ENCODE measurements at places on chromosomes 4 and X.
A peak's percentile ranks its signal among the peaks of the same experiment; 100 is the strongest.

- no peaks in the 10 kb centered on the region for H3K27me3 ChIP-seq
- no peaks in the 10 kb centered on the region for H3K4me1 ChIP-seq
- no peak overlapping the region for H3K4me3 ChIP-seq
Observed at GRCh38 chrX:84830836-84831235, 172.8 kb upstream of the APOOL start.

GRCh38 chr4:2914256-2915126 is 48.7 kb downstream of the NOP14 start:
- peaks cover 13% of the 10 kb centered on the region for H3K4me1 ChIP-seq
- H3K27me3 ChIP-seq: no peaks in the 10 kb centered on the region
- no peak overlapping the region for H3K4me3 ChIP-seq
- peak overlapping the region; percentile 2 for H3K27ac ChIP-seq

- H3K36me3 ChIP-seq: peaks cover 10% of the 10 kb centered on the region
- no peak for DNase-seq
- peaks cover 3% of the 10 kb centered on the region for H3K4me1 ChIP-seq
- H3K27me3 ChIP-seq: no peaks in the 10 kb centered on the region
Observed at GRCh38 chr4:88757776-88758175, 60.1 kb upstream of the NAP1L5 start.

DNA sequence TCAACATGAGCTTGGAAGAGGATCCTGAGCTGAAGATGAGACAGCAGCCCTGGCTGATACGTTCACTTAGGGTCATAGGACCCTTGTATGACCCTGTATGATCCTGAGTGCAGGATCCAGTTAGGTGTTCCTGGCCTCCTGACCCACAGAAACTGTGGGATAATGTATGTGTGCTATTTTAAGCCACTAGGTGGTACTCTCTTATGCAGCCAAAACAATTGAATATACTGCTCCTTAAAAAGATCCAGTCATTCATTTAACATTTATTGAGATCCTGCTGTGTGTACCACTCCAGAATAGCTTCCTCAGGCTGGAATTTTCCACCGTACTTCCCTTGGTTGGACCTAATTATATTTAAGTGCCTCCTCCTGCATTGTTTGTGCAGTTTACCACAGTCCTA is 167.1 kb downstream of the AMELX start:
- H3K4me3 ChIP-seq: no peak overlapping the region
- no peaks in the 10 kb centered on the region for H3K4me1 ChIP-seq
- no peaks in the 10 kb centered on the region for H3K36me3 ChIP-seq
- no peak for DNase-seq
- no peak overlapping the region for H3K27ac ChIP-seq

GRCh38 chr4:14465507-14465906 is 536.8 kb upstream of the CPEB2 start:
- H3K27me3 ChIP-seq: no peaks in the 10 kb centered on the region
- no peaks in the 10 kb centered on the region for H3K36me3 ChIP-seq
- H3K27ac ChIP-seq: no peak overlapping the region

GRCh38 chr4:86755388-86755787 is 93.8 kb downstream of the SLC10A6 start:
- no peak overlapping the region for H3K27ac ChIP-seq
- DNase-seq: no peak
- peaks cover 9% of the 10 kb centered on the region for H3K36me3 ChIP-seq
- H3K27me3 ChIP-seq: no peaks in the 10 kb centered on the region
- H3K4me1 ChIP-seq: no peaks in the 10 kb centered on the region

- no peaks in the 10 kb centered on the region for H3K36me3 ChIP-seq
- H3K4me1 ChIP-seq: no peaks in the 10 kb centered on the region
- no peak overlapping the region for H3K27ac ChIP-seq
- H3K27me3 ChIP-seq: peaks cover 79% of the 10 kb centered on the region
Observed at GRCh38 chrX:140505421-140506337, 810 bp upstream of the SOX3 start.
